ENCODE measurements at places on chromosomes 2 and 18.

DNA sequence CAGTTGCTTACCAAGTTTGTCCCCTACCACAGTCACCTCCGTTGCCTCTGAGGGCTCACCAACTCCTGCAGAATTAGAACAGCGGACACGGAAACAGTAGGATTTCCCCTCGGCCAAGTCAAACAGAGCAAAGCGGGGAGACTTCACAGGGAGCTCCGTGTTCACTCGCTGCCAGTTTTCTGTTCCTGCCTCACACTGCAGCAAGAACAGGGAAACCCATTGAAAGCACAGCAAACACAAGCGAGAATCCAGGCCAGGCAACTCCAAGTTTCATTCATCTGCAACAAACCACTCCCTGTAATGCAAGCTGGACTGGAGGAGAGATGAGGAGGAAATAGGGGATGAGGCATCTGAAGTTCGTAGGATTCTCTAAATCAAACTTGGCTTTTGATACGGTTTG, 84.2 kb downstream of the MYOM1 start:
- DNase-seq: no peak

GRCh38 chr18:2002151-2002550, 569.2 kb downstream of the METTL4 start:
- no peak for DNase-seq

- no peak for DNase-seq
These were observed 34.4 kb upstream of the ID2 start for GRCh38 chr2:8647462-8647857.

GRCh38 chr2:33146102-33146501, 199.3 kb downstream of the LTBP1 start:
- no peak for DNase-seq

GRCh38 chr2:133287709-133288108, 280.6 kb downstream of the NCKAP5 start:
- no peak for DNase-seq

DNA sequence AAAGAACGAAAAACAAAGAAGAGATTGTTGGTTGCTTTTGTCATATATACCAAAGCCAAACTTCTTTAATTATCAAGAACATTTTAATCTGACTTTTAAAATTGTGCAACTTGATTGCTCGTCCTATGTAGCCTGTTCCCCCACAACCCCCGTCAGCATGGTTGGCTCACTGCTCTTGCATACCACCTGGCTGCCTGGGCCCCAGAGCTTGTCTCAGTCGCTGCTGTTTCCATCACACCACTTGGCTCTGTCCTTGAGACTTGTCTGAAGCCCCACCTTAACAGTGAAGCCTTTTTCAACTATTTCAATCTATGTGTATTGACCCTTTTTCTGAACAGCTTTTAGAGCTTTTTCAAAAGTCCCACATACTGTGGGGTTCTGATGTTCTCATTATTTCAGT, 270.8 kb downstream of the ZNF407 start:
- DNase-seq: no peak

DNA sequence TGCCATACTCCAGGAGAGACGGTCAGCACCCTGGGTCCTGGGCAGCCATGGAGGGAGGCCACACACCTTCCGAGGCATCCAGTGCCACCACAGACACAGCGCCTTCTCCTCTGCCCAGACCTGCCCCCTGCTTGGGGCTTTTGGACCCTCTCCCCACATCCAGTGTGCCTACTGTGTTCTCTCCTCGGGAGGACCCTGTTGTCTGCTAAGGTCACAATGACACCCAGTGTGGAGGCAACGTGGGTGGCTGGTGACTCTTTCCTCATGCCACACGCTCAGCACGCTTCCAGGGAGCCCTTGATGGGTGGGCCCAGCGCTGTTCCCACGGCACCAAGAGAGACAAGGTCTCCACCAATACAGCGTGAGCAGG, 251.9 kb downstream of the EIPR1 start:
- DNase-seq: no peak

DNA sequence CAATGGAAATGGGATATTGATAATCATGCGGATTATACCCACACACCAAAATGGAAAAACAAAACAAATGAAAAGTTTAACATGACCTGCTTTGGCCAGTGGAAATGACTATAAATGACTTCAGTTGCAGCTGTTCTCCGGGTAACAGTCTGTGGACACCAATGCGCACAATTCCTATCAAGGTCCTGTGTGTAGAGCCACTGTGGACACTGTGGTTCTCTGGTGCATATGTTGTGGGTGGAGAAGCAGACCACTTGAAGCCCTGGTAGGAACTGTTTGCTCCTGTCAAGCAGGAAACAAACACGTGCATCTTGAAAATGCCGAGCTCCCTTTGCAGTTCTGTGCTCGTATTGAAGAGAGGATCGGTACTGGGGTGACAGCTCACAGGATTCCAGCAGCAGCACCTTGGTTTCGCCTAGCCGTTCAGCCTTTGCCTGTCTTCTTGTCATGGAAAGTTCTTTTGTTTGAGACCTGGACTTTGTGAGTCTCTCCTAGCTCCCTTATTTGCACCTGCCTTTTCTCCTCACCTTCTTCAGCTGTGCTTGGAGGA, 32.9 kb downstream of the NCK2 start:
- DNase-seq: no peak

DNA sequence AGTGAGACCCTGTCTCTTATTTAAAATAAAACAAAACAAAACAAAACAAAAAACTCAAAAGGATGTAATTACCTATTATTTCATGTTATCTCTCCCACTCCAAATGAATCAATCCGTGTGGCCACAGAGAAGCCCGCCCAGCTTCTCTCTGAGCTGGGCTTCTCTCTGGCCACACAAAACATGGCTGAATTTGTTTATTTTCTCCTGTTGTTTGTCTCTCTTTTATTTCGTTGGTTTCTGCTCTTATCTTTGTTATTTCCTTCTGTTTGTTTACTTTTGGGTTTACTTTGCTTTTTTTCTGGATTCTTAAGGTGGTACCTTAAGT, 1.5 kb upstream of the TRABD2A start:
- no peak for DNase-seq

- DNase-seq: no peak
These were observed 47.3 kb downstream of the QPCT start for GRCh38 chr2:37391711-37392110.

DNA sequence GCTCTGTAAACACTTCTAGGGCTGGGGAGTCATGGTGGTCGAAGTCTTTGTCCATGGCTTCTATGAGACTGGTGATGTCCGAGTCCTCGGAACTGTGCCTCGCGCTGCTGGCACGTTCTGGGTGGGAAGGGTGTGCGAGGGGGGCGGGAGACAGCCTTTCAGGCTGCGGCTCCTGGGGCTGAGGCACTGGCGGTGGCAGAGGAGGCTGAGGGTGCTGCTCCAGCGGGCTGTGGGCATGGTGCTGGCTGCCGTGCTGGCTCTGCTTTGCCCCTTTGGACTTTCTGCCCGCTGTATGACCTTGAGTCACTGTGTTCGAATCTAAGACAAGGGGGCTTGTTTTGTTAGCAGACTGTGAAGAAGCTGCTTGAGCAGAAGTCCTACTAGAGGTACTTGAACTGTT, 79.0 kb downstream of the ZAP70 start:
- DNase-seq: no peak

DNA sequence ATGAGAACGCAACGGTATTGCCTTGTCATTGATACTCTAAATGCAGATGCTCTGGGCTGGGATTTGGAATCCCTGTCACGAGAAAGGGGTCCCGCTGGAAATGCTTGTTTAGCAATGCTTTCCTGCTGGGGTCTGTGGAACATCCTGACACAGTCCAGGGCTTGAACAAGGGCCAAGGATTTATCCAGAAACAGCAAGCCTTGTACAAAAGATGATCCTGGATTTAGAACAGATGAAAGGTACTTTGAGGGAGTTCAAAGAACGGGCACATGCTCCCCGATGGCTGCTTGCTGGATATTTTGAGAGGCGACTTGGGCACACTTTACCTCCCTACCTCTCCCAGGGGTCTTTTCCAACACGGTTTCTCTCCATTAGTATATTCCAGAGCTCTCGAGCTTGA, 108.1 kb upstream of the CELF4 start:
- no peak for DNase-seq

DNA sequence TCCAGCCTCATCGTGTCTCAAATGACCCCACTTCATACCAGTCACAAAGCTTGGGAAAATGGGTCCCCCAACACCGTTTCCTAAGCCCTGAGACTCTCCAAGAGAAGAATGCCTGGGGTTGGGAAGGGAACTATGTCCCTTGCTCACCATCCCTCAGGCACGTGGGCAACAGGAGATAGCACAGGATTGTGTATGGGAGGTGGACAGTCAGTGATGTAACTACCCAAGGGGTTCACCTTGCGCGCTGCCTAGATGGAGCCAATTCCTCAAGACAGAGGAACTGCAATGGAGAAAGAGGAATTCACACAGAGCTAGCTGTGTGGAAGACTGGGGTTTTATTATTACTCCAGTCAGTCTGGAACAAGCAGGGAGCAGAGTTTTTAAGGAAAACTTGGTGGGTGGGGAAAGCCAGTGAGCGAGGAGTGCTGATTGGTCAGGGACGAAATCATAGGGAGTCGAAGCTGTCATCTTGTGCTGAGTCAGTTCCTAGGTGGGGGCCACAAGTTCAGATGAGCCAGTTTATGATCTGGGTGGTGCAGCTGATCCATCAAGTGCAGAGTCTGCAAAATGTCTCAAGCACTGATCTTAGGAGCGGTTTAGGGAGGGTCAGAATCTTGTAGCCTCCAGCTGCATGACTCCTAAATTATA, 13.8 kb upstream of the CXCR1 start:
- DNase-seq: no peak

DNA sequence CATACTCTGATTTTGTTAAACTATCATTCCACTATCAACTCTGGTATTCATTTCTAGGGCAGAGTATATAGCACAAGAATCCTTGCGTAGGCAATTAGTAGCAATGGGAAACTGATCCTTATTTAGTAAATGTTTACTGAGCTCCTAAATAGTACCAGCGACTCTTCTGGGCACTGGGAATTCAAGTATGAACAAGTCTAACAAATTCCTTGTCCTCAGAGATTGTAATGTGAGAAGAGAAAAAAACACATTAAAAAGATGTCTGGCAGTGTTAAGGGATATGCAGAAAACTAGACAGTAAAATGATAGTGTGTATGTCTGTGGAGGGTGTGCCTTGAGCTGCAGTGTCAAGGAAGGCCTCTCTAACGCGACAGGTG, 721 bp downstream of the METTL5 start:
- DNase-seq: no peak

All from glomerular endothelial cell (primary cell).